ENCODE measurements at places on chromosomes 13 and 19. TPM values are rescaled to one million over a fixed set of nuclear protein-coding genes. Genes with fewer than 3 reads are reported as not detected.

- H3K4me1 ChIP-seq = peaks cover 25% of the 10 kb centered on the region
- H3K4me3 ChIP-seq = no peak overlapping the region
- no peaks in the 10 kb centered on the region for H3K27me3 ChIP-seq
- no peaks in the 10 kb centered on the region for H3K36me3 ChIP-seq
- no peak overlapping the region for H3K27ac ChIP-seq
These were observed 2.5 kb downstream of the NAPA start for GRCh38 chr19:47512183-47512947.

DNA sequence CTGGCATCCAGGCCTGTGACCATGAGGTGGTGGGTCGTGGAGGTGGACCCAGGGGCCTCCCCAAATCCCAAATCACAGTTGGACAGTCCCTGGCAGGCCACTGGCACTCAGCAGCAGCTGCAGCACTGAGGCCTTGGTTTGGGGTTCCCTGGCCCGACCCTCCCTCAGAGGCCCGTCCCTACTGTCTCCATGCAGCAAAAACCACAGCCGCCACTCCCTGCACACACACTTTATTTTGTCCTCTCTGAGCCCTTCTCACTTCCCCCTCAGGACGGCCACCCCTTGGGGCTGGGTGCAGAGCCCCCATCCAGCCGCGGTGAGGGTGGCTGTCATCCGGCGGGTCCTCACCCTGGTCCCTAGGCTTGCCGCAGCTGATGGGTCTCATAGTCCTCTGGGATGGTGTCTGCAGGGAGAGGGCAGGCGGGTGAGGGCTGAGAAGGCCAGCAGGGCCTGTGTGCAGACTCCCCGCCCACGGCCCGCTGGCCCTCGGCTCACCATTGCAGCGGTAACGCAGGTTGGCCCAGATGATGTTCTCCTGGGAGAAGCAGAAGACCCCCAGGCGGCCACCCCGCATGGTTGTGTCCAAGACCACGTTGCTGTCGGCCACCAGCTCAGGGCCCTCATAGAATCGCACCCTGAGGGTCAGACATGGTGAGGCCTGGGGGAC is 8.4 kb downstream of the COMP start:
- no peak overlapping the region for H3K4me3 ChIP-seq
- DNase-seq = no peak
- no peaks in the 10 kb centered on the region for H3K27me3 ChIP-seq
- peaks cover 11% of the 10 kb centered on the region for H3K4me1 ChIP-seq

- H3K27me3 ChIP-seq = no peaks in the 10 kb centered on the region
- H3K4me1 ChIP-seq = peaks cover 41% of the 10 kb centered on the region
- no peak overlapping the region for H3K27ac ChIP-seq
- peaks cover 44% of the 10 kb centered on the region for H3K36me3 ChIP-seq
These were observed 5.8 kb downstream of the FTL start for GRCh38 chr19:48970923-48971395.

DNA sequence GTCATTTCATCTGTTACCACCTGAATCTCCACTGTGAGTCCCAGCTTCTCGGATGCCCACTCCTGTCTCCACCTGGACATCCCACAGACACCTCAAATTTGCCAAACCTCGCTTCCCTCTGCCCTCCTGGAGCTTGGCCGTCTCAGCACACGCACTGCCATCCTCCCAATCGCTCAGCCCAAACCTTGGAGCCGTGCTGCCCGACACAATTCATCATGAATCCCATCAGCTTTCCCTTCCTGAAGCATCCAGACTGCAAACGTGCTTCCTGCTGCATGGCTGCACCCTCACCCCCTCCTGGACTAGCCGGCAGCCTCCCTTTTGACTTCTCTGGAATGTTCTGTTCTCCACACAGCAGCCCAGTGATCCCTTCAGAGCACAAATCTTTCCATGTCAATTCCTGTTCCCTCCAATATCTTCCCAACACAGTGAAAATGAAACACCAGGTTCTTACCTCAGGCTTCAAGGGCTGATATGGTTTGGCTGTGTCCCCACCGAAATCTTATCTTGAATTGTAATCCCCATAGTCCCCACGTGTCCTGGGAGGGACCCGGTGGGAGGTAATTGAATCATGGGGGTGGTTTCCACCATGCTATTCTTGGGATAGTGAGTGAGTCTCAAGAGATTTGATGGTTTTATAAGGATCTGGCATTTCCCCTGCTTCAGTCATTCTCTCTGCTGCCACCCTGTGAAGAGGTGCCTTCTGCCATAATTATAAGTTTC is 1.1 kb upstream of the PROZ start:
- H3K27me3 ChIP-seq = no peaks in the 10 kb centered on the region
- no peak overlapping the region for H3K27ac ChIP-seq
- no peaks in the 10 kb centered on the region for H3K36me3 ChIP-seq
- peaks cover 14% of the 10 kb centered on the region for H3K4me1 ChIP-seq

GRCh38 chr13:109707044-109707741 is 79.2 kb downstream of the IRS2 start:
- no peak overlapping the region for H3K4me3 ChIP-seq
- H3K4me1 ChIP-seq = no peaks in the 10 kb centered on the region
- no peaks in the 10 kb centered on the region for H3K36me3 ChIP-seq
- H3K27ac ChIP-seq = no peak overlapping the region
- DNase-seq = no peak

DNA sequence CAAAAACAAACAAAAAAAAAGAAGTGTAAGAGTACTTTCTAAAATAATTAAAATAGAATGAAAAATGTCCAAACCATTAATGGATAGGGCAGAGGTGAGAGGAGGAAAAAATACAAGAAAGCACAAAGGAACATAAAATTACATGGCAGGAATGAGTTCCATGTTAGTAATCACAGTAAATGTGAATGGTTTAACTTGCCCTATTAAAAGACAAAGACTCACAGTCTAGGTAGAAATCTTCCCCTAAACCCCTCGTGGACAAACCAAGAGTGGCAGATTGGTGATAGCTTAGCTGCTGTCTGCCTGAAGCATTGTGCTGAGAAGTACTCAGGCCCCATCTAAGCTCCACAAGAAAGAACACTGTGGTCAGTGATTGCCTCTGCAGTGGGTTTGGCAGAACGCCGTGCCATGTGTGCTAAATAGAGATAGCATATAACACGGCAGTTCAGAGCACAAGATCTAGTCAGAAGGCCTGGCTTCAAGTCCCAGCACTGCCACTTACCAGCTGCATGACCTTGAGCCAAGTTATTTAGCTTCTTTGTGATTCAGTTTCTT is 103.5 kb downstream of the DPF1 start:
- DNase-seq = no peak
- peaks cover 44% of the 10 kb centered on the region for H3K36me3 ChIP-seq
- no peaks in the 10 kb centered on the region for H3K4me1 ChIP-seq
- no peak overlapping the region for H3K4me3 ChIP-seq
- H3K27me3 ChIP-seq = no peaks in the 10 kb centered on the region

DNA sequence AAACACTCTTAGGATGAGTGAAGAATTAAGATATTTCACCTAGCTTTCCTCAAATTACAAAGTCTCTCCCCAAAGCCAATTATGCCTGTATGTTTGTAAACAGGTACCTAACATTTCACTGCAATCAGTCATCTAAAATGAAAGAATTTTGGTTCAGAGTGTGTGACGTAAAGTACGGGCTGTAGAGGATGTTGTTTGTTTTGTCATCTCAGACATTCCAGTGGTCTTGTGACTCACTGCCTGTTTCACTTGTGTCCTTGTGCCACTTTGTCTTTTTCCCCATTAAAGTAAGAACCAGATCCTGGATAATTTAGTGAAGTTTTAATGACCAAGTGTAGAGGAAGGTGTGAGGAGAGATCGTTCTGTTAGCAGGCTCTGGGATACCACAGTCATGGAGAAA is 28.6 kb upstream of the EID2 start:
- H3K4me3 ChIP-seq = no peak overlapping the region
- H3K36me3 ChIP-seq = no peaks in the 10 kb centered on the region
- no peaks in the 10 kb centered on the region for H3K27me3 ChIP-seq

DNA sequence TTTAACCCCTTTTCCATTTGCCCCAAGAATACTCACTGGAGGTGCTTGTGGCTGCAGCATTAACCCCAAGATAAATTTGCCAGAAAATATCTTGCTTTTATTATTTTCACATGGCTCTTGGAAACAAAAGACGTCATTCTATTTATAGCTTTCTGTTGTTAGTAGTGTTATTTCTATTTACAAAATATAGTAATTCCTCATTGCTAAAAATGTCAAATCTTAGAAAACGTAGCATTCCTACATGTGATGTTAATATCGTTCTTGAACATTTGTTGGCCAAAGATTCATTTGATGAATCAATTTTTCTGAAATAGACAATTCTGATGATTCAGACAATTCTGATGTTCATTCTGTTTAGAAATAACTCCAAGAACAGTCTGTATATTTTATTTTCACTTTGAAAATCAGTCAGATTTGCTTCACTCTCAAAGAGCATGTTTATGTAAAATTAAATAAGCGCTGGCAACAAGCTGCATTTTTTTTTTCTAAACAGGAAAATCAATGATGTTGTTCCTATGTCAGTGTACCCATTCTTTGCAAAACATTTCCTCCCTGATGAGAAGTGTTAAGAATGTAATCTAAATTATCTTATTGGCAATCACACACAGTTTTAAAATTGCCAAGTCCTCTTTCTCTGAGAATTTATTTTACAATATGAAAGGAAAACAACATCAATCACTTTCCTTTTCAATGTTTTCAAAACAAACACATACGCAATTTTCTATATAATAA is 334.0 kb downstream of the KCTD12 start:
- no peaks in the 10 kb centered on the region for H3K27me3 ChIP-seq
- DNase-seq = no peak
- H3K4me3 ChIP-seq = no peak overlapping the region
- no peaks in the 10 kb centered on the region for H3K36me3 ChIP-seq
- H3K27ac ChIP-seq = no peak overlapping the region

DNA sequence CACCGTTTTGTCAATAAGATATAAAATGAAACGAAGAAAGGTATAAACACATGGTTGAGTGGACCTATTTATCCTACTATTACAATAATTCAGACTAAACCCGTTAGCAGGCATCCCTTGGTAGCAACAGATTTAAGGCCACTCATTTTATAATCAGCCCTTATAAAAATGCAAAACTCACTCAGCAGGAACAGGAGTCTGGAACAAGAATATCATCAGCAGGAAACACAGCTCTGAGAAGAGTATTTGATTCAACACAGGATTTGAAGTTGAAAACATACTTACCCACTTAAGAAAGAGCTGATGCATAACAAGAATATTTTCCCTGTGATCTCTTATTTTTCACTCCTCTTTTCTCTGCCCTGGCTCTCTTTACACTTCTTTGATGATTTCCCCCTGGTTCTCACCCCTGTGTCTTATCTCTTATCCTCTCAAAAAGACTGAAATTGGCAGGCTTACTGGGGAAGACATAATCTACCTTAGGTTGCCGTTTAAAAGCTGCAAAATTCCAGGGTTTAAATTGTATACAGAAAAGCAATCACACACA is 1722.7 kb downstream of the SLITRK5 start:
- no peak for DNase-seq
- H3K27me3 ChIP-seq = no peaks in the 10 kb centered on the region
- no peak overlapping the region for H3K4me3 ChIP-seq
- H3K4me1 ChIP-seq = no peaks in the 10 kb centered on the region
- no peaks in the 10 kb centered on the region for H3K36me3 ChIP-seq

DNA sequence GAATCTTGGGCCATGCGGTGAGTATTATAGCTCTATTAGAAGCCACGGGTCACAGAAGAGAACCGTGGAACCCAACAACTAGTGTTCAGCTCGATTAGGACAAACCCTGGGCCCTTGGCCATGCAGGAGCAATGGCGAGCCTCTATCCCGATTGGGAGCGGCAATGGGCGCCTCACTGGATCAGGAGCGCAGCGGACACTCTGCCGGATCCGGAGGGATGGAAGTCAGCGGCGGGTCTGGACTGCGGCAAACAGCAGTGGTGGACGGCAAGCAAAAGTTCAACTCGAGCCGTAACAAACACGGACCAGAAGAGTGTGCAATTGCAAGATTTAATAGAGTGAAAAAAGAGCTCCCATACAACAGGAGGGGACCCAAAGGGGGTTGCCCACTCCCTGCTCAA is 1481.9 kb downstream of the PCDH9 start:
- no peak for DNase-seq
- no peak overlapping the region for H3K4me3 ChIP-seq
- no peaks in the 10 kb centered on the region for H3K4me1 ChIP-seq
- H3K27me3 ChIP-seq = no peaks in the 10 kb centered on the region
- H3K36me3 ChIP-seq = no peaks in the 10 kb centered on the region
- no peak overlapping the region for H3K27ac ChIP-seq

- H3K4me1 ChIP-seq = peaks cover 33% of the 10 kb centered on the region
- H3K27me3 ChIP-seq = no peaks in the 10 kb centered on the region
- H3K36me3 ChIP-seq = no peaks in the 10 kb centered on the region
- H3K4me3 ChIP-seq = no peak overlapping the region
- no peak for DNase-seq
These were observed 45.8 kb downstream of the MIPEP start for GRCh38 chr13:23843436-23843835.

DNA sequence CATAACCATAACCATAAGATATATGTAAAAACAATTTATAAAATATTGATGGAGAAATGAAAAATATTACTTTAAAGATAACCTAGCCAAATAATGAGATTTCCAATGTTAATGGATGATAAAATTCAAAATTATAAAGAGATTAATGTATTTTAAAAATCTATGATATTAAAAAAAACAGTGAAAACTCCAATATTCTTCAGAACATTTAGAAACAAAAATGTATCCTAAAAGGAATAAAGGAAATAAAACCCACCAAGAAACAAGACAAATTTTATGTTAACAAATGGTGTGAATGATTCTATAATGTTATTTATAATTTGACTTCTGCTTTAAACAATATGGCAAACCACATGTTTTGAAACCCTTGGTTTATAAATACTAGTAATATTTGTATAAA is 1587.8 kb downstream of the PCDH9 start:
- no peaks in the 10 kb centered on the region for H3K27me3 ChIP-seq
- no peaks in the 10 kb centered on the region for H3K4me1 ChIP-seq
- no peaks in the 10 kb centered on the region for H3K36me3 ChIP-seq

DNA sequence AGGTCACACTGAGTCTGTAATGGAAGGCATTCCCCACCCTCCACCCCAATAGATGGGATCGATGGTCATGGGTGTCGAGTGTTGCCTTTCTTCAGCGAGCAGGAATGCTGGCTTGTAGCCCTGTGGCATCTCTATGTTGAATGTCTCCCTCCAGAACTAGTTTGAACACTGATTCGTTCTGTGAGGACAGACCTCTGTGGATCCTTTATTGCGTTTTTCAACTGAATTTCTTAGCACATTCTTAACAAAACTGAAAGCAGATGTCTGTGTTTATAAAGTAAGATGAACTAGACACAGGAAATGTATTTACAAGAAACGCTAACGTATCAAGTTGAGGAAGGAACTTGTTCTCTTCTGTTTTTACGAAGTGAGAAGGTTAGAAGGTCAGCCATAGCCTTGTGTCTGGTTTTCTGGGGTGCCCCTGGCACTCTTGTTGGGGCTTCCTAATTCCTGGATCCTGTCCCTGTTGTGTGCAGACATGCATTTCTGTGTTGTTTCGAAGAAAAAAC is 36.8 kb upstream of the TM9SF2 start:
- H3K4me3 ChIP-seq = no peak overlapping the region
- H3K27me3 ChIP-seq = no peaks in the 10 kb centered on the region
- H3K4me1 ChIP-seq = no peaks in the 10 kb centered on the region

The FUT2 gene
- not detected for total RNA-seq

The LILRB5 gene
- total RNA-seq = not detected

The KLK13 gene
- total RNA-seq = not detected

The ERVK3-1 gene
- total RNA-seq = 94.2 TPM

The GDF15 gene
- total RNA-seq = 0.97 TPM

The CGB7 gene
- not detected for total RNA-seq

The CLASRP gene
- total RNA-seq = 41.9 TPM
